Foreskin keratinocyte (primary cell): ENCODE measurements at places on chromosomes 16 and 17.

GRCh38 chr17:2718150-2718938 is 6.8 kb upstream of the CLUH start:
- DNase-seq = no peak

- DNase-seq = no peak
These were observed 14.2 kb downstream of the ZNF624 start for GRCh38 chr17:16639438-16639837.

- DNase-seq = no peak
These were observed 32.9 kb downstream of the DEF8 start for GRCh38 chr16:89981414-89981813.

DNA sequence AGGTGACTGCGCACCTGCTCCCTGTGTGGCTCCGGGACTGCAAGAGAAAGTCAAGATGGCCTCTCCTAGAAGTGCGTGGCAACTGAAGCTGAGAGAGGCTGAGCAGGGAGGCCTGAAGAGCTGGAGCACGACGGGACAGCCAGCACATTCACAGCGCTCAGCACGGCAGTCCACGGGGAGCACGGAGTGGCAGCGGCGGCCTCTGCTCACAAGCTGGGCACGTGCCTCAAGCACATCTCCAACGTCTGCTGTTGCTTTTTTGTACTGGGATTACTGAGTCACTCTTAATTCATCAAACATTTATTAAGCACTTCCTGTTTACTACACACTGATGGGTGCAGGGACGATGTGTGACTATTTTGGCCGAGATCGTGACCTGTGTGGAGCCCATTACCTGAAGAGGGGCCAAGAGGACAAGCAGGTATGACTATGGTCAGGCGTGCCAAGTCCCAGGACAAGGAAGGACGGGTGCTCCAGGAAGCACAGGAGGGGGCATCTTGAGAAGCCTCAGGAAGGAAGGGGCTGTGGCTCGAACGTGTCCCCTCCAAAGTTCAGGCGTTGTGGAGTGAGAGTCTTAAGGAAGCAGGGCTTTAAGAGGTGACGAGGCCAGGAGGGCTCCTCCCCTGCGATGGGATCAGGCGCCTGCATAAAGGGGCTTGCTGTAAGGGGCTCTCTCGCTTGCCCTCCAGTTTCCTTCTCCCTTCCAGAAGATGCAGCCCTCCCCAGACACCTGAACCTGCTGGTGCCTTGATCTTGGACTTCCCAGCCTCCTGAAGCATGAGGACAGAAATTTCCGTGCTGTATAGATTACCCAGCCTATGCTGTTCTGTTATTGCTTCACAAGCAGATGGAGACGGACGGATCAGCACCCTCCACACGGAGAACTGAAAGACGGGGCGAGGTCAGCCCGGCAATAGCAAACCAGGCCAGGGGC is 105.8 kb downstream of the ADCY9 start:
- DNase-seq = no peak

DNA sequence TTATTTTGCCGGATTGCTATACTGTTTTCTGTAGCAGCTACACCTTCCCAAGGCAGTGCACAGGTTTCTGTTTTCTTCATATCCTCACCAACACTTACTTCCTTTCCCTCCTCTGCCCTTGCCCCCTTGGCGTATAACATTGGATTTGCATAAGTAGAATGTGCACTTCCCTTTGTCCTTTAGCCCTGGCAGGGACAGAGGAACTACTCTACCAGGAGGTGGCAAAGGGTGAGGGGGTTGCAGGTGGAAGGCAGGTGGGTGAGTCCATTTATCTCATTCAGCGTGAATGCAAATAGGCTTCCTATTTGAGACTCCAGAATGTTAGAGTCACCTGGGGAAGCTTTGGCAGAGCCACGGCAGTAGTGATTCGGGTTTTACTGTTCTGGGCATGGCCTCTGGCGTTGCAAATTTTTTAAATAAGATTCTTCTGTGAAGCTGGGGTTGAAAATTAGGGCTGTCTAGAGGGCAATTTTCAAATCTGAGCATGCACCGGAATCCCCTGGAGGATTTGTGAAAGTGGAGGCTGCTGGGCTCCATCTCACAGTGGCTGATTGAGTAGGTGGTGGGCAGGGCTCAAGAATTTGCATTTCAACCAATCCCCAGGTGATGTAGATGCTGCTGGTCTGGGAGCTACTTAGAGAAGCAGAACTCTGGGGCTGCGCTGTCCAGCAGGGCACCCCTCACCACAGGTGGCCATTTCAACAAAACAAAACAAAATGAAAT is 84.7 kb downstream of the PLCG2 start:
- DNase-seq = no peak

DNA sequence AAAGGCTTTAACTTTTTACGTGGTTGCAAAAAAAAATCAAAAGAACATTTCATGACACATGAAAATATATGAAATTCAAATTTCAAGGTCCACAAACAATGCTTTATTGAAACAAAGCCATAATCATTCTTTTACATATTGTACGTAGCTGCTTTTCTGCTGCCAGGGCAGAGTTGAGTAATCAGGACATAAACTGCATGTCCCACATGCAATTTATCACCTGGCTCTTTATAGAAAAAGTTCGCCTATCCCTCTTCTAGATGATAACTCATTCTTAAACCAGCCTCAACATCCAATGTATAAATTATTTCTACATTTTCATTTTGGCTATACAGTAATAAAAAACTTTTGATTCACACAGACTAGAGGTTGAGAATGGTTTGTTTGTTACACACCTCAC is 154.9 kb downstream of the AXIN2 start:
- DNase-seq = no peak

GRCh38 chr17:38706505-38707216 is 1.6 kb downstream of the MLLT6 start:
- no peak for DNase-seq

DNA sequence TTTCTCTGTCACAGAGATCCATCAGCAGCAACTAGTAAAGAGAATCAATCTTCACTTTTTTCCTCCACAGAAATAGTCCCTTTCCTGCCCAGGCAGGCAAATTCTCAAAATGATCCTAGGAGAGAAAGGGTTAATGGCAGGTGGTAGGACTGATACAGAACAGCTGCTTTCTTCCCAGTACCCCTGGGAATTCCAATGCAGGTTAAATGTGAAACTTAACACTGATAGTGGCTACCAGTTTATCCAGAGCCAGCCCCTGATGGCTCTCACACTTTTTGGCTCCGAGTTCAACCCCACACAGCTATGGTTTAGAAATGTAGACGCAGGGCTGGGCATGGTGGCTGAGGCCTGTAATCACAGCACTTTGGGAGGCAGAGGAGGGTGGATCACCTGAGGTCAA is 22.2 kb downstream of the MARVELD3 start:
- no peak for DNase-seq

DNA sequence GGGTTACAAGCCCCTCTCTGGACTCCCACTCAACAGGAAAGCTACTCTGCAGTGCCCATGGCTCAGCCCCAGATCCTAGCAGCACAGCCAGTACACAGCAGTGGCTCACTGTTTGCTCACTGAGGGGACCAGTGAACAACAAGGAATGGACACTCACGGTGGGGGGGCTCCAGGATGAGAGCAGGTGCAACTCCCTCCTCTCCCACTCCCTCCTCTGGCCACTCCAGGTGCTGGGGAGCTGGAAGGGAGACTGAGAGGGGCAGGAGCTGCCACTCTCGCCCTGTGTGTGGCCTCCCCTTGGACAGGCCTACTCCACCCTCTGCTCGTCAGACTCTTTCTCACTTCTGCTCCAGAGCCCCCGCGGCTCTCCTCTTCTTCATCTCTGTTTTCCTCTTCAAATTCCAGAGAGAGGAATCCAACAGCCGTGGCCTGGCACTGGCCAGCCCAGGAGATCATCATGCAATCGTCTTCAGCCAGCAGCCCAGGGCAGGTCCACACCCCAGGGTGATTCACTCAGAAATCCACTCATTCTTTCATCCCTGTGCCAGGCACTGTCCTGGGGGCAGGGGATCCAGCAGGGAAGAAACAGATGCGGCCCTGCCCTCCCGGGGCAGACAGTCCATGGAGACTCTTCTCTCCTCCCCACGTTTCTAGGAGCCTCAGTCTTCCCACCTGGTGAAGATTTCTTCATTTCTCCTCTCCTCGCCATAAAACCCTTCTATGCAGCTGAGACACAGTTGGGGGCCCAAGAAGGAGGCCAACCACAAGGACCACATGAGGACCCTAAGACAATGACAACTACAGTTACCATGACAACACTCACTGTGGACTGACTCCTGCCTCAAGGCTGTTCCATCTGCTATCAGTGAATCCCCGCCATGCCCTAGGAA is 30.7 kb downstream of the CFAP20 start:
- DNase-seq = peak; percentile 12

- DNase-seq = no peak
These were observed 30.2 kb upstream of the CPPED1 start for GRCh38 chr16:12833926-12834325.

- DNase-seq = no peak
These were observed 29.0 kb downstream of the CDK5R1 start for GRCh38 chr17:32515677-32516383.

- no peak for DNase-seq
These were observed 109.9 kb downstream of the METRNL start for GRCh38 chr17:83189044-83190003.

DNA sequence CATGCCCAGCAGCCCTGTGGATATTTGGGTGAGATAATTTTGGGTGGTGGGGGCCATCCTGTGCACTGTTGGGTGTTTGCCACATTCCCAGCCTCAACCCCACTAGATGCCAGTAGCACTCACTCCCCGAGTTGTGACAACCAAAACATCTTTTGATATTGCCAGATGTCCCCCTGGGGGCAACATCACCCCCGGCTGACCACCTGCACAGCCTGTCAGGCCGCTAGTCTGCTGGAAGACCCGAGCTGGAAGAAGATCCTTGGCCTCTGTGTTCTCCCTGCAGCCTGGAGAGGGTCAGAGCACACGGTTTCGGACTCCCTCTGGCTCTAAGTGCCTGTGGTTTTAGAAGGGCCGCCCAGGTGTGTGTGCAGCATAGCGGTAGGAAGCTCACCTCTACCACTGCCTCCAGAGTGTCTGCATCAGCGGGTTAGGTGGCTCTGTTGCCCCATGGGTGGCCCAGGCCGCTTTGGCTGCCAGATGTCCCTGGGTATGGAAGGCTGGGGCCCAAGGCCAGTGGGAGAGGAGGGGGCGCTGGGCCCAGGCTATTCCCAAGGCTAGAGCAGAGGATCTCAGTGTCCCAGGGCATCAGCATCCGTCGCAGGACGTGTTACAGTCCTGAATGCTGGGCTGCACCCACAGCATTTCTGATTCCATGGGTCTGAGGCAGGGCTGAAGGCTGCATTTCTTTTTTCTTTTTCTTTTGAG is 195.8 kb upstream of the GSE1 start:
- DNase-seq = no peak

- peak; percentile 58 for DNase-seq
These were observed 670 bp upstream of the CTF1 start for GRCh38 chr16:30895627-30896260.

- no peak for DNase-seq
These were observed 6.1 kb downstream of the ZP2 start for GRCh38 chr16:21205303-21205702.

- DNase-seq = peak; percentile 95
These were observed 24.2 kb downstream of the SAP30BP start for GRCh38 chr17:75691371-75691791.

DNA sequence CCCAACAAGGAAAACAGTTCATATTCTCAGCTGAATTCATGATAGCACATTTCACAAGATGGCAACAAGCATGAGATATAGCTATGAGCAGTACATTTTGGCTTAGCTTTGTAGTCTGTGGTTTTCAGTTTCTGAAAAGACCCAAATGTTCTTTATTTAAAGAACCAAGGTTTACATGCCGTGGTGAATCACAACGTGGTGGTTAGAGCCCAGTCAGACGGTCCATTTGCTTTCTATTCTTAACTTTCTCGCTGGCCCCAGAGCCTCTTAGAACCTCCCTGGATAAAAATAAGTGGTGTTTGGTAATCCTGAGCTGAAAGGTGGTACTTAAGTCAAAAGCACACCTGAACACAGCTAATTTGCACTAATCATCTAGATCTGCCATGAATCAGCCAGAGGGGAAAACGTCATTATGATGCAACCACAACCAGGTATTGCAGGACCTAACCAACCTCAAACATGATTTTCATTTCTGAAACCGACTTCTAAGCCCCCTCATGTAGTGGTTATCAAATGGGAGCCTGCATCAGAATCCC is 18.6 kb upstream of the HAPSTR1 start:
- peak; percentile 93 for DNase-seq
